Neural progenitor cell (in vitro differentiated cells): ENCODE measurements at places on chromosomes 1 and 21. TPM values are rescaled to one million over a fixed set of nuclear protein-coding genes. Genes with fewer than 3 reads are reported as not detected.

The OLIG1 gene
- total RNA-seq = not detected in 2 replicates

DNA sequence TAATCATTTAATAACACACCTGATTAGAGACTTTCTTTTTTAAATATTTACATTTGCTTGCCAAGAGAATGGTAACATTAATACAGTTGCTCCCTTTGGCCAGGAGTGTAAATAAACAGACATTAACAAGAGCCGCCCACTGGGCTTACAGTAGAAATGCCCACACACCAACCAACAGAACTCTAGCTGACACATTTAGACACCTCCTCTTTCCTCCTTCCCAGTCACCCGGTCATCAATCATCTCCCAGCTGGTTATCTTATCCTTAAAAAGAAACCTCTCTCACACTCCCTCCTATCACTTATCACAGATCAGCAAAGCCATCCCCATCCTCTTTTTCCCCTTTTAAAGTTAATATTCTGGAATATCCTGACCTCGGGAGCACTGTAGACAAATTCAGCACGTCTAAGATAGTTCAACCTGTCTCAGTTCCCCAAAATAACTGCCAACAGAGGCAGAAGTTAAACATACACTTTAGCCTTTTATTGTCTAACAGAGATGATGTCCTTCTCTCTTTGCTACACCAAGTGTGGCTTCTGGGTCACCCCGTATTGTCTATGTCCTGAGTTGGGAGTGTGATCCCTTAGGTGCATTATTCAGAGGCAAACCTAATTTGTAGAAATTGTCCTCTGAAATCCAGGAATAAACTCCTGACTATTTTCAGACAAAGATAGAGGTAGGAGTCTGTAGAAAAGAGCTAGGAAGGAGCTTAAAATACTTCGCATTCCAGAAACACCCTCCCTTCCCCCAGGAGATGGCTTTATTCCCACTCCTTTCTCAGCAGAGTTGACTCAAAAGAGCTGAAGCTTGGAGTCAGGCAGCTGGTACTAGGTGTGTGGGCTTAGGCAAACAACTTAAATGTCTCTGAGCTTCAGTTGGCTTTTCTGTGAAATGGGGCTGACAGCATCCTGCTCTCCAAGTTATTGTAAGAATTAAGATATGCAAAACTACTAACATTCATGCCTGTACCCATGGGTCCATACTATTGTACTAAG is 8.8 kb downstream of the MYCL start:
- H3K27ac ChIP-seq = peak overlapping the region; percentile 99
- H3K4me3 ChIP-seq = peak overlapping the region; percentile 34
- no peaks in the 10 kb centered on the region for H3K36me3 ChIP-seq
- peaks cover 68% of the 10 kb centered on the region for H3K4me1 ChIP-seq

The SLFNL1 gene
- total RNA-seq = 0.19 TPM in 1 of 2 replicates, not detected in the other

DNA sequence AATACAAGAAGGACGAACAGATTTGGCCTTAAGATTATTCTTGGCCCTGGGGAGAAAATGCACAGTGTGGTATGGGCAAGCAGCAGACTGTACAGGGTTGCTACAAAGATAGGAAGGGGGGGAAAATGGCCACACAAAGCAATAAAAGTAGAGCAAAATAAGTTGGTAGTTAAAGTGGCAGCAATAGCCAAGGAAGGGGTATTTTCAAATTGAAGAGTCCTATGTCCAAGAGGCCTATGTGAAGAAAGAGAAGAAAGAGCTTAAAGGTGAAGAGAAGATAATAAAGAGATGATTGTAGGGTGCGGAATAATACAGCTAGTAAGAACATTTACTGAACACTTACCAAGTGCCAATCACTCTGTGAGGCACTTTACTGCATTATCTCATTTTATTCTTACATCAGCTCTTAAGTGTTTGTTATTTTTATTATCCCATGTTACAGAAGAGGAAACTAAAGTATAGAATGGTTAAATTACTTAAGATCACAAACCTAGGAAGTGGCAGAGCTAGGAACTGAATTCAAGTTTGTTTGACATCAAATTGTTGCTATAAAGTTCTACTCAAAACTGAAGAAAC is 88.1 kb upstream of the TTC39A start:
- H3K4me3 ChIP-seq = no peak overlapping the region
- no peaks in the 10 kb centered on the region for H3K36me3 ChIP-seq
- DNase-seq = no peak

- H3K27me3 ChIP-seq = no peaks in the 10 kb centered on the region
- H3K36me3 ChIP-seq = no peaks in the 10 kb centered on the region
- H3K27ac ChIP-seq = no peak overlapping the region
- H3K4me3 ChIP-seq = no peak overlapping the region
- no peaks in the 10 kb centered on the region for H3K4me1 ChIP-seq
- no peak for DNase-seq
Observed at GRCh38 chr1:115251856-115252255, 86.2 kb downstream of the NGF start.

DNA sequence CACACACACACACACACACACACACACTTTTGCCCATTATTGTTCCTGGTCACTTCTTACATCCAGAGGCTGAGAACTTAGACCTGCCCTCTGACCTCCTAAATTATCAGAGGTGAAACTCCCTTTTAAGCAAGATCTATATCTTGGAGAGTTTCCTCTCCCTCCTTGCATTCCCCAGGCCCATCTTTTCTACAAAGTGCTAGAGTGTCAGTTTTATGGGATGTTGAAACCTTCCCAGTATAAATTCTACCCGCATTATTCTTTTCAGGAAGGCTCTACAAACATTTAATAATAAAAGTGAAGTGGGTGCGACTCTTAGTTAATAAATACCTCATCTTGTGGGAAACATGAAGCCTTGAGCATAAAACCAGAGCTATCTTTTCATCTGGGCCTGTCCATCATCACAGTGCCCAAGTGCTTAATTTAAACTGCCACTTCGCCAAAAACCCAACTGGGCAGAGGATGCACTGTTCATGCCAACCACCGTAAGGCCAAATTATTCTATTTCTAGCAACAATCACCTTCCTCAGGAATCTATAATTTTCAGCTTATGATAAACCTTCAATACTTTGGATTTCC is 458.2 kb upstream of the RUNX1 start:
- H3K4me1 ChIP-seq = peaks cover 9% of the 10 kb centered on the region
- H3K4me3 ChIP-seq = no peak overlapping the region
- H3K27ac ChIP-seq = no peak overlapping the region
- no peaks in the 10 kb centered on the region for H3K27me3 ChIP-seq

The AGRN gene
- 34.1 and 142 TPM in 2 replicates for total RNA-seq

The KCNAB2 gene
- total RNA-seq = 2.2 and 8.5 TPM in 2 replicates

GRCh38 chr1:159012495-159012894 is 2.8 kb downstream of the IFI16 start:
- H3K4me3 ChIP-seq = no peak overlapping the region
- no peak overlapping the region for H3K27ac ChIP-seq
- H3K36me3 ChIP-seq = no peaks in the 10 kb centered on the region
- no peaks in the 10 kb centered on the region for H3K4me1 ChIP-seq

DNA sequence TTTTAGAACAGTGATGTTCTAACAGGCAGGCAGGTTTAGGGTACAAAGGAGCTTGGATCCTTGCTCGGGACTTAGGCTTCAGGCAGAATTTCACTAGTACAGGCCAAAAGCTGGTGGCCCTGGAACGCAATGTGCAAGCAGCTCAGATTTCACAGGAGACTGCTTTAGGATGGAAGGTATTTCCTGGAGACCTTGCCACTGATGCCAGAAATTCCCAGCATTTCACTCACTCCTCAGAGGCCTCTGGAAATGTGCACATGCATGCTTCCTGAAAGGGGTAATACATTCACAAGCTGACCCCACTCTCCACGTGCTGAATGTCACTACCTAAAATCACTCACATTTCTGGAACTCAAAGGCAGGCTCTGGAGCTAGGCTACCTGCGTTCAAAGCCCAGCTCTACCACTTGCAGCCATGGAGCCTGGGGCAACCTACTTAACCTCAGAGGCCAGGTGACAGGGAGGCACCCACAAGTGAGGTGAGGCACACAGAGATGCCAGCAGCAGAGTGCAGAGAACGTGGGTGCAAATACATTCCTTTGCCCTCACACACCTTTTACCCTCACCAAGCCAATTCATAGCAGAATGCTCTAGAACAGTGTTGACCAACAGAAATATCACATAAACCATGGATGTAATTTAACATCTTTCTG is 56.5 kb downstream of the CDC7 start:
- H3K4me3 ChIP-seq = no peak overlapping the region
- no peaks in the 10 kb centered on the region for H3K36me3 ChIP-seq
- H3K27ac ChIP-seq = no peak overlapping the region
- H3K4me1 ChIP-seq = peaks cover 3% of the 10 kb centered on the region

- no peaks in the 10 kb centered on the region for H3K4me1 ChIP-seq
- no peaks in the 10 kb centered on the region for H3K27me3 ChIP-seq
- DNase-seq = no peak
Observed at GRCh38 chr1:89114662-89115061, 11.3 kb downstream of the GBP2 start.

The TCP10L gene
- total RNA-seq = 0.59 and 3.7 TPM in 2 replicates

The OR2L8 gene
- not detected in 2 replicates for total RNA-seq

The TMEM52 gene
- total RNA-seq = 2.9 and 7.4 TPM in 2 replicates

GRCh38 chr1:234409328-234409727 is 36.1 kb downstream of the COA6 start:
- no peak overlapping the region for H3K4me3 ChIP-seq
- no peaks in the 10 kb centered on the region for H3K4me1 ChIP-seq
- H3K27me3 ChIP-seq = no peaks in the 10 kb centered on the region

- no peaks in the 10 kb centered on the region for H3K36me3 ChIP-seq
- no peak overlapping the region for H3K27ac ChIP-seq
- H3K4me1 ChIP-seq = no peaks in the 10 kb centered on the region
- H3K27me3 ChIP-seq = no peaks in the 10 kb centered on the region
Observed at GRCh38 chr1:6075748-6076147, 30.1 kb downstream of the KCNAB2 start.

- peak; percentile 76 for DNase-seq
- no peak overlapping the region for H3K4me3 ChIP-seq
- no peaks in the 10 kb centered on the region for H3K27me3 ChIP-seq
- H3K36me3 ChIP-seq = no peaks in the 10 kb centered on the region
- H3K27ac ChIP-seq = no peak overlapping the region
Observed at GRCh38 chr1:8962812-8963530, 17.3 kb downstream of the CA6 start.

The RGS1 gene
- total RNA-seq = not detected in 2 replicates

- no peaks in the 10 kb centered on the region for H3K4me1 ChIP-seq
- no peaks in the 10 kb centered on the region for H3K27me3 ChIP-seq
- no peaks in the 10 kb centered on the region for H3K36me3 ChIP-seq
- no peak overlapping the region for H3K27ac ChIP-seq
- no peak for DNase-seq
Observed at GRCh38 chr1:237751090-237751489, 139.6 kb downstream of the ZP4 start.
